ENCODE measurements at places on chromosomes 1 and 21.
A peak's percentile ranks its signal among the peaks of the same experiment; 100 is the strongest.

GRCh38 chr1:54118704-54119103, 34.1 kb downstream of the CDCP2 start:
- no peak for DNase-seq

DNA sequence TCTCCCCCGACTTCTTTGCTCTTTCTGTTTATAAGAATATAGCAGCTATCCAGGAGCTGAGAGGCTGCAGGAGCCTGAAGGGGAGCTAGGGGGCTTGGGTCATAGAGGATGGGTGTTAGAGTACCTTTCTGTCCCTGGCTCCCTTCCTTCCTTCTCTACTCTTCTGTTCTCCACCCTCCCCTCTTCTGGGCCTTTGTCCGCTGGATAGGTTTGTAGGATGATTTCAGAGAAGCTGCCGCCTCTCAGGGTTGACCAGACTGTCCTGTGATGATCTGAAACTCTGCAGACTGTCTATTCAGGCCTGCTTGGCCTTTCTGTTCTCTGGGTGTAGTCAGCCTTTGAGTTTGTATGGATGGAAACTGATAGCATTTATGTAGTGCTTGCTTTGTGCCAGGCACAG, 26.3 kb downstream of the PPFIA4 start:
- no peak for DNase-seq

DNA sequence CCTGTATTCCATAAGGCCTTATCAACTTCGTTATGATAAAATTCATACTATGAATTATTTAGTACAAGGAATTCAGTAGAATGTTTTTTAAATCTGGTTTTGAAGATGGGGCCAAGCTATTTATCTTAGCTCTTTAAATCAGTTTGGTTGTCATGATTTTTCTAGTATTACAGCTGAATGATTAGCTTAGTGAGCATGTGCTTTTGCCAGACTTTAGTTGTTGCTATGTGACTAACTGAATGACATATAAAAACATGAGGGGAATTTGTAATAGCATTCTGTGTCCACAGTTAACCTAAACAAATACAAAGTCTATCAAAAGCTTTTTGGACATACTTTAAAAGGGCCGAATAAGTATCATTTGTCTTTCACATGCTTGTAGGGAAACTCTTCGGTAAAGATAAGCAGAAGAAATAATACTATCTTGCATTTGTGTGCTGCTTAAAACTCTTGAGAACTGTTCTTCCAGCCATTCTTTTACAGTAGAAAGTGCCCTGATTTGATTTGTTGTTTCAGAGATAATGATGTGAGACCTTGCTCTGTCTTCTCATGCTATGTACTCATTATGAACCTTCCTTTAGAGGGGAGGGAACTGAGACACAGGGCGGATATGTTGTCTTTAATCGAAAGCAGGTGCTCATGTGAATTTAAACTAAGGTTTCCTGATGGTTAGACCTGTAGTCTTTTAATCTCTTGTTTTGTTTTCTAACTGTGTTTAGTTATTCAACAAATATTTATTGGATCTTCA, 18.8 kb downstream of the NEK7 start:
- DNase-seq, result no peak

- DNase-seq, result no peak
Measured at GRCh38 chr1:25068829-25069228, 138.8 kb upstream of the RUNX3 start.

- DNase-seq, result no peak
Measured at GRCh38 chr1:228464487-228464983, 22.6 kb upstream of the RNF187 start.

GRCh38 chr1:118788463-118788862, 199.7 kb downstream of the TBX15 start:
- DNase-seq, result no peak

DNA sequence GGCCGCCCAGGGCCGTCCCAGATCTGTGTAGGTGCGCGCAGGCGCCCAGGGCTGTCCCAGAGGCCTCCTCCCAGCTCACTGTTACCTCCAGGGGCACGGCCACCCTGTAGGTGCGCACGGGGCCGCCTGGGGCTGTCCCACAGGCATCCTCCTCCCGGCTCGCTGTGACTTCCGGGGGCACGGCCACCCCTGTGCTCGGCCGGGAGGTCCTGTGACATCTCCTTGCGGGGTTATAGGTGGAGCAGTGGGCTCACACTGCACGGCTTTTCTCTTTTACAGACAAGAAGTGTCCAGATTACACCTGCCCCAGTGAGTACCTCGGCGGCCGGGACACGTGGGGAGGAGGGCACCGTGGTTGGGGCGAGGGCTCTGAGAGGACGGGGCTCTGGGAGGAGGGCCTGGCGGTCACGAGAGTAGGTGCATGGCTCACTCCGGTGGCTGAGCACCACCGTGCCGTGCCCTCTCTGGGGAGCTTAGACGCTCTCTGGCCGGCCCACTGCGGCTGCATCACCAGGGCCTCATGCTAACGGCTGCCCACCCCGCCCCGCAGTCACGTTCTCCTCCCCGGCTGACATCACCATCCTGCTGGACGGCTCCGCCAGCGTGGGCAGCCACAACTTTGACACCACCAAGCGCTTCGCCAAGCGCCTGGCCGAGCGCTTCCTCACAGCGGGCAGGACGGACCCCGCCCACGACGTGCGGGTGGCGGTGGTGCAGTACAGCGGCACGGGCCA, 21.4 kb downstream of the COL6A1 start:
- DNase-seq, result peak; percentile 47

DNA sequence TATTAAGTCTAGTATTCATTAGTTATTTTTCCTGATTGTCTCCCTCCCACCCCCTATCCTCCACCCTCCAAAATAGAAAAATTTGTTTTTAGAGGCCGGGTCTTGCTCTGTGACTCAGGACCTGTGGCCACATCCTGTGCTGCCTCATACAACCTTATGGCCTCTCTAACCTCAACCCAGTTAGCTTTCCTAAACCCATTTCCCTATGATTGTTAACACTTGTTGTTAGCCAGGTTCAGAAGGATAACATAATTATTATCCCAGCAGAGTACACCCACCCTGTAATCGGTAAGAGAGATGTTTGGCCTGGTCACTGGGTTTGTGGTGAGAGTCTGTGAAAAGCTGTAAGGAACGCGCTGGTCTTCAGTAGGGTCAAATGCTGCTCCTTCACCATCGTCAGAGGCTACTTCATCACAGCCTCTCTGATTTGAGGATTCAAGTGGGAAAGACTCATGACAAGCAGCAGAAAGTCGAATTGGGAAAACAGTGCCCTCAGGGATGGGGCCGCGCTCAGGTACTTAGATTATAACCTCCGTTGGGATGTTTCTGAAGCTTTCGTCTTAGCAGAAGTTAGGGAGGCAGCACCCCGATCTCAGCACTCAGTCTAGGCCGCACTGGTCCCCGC, 35.9 kb upstream of the HMGN1 start:
- DNase-seq, result no peak

- no peak for DNase-seq
Measured at GRCh38 chr1:208068908-208069307, 158.0 kb upstream of the CD34 start.

DNA sequence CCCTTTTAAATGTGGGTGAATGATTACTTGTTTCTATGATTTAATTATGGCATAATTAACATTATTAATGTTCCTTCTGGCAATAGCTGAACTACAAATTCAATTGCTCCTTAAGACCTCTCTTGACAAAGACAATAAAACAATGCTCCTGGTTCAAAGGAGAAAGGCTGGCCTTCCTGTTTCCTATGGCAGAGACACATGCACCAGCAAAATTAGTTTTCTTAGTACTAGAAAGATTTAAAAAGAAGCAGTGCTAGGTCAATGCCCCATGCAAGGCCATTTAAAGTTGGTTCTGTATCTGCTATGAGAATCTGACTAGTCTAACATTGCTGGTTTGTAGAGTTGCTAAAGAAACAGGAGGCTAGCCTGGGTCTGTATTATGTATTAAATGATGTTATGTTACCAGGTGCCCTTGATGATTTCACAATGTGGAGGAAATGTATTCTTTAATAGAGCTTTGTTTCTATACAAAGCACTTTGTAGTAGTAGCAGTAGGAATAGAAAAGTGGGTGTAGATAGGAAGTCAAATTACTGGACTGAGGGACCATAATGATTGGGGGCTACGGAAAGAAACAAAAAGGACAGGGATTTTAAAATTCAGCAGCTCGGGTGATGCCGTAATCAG, 38.8 kb upstream of the CD34 start:
- DNase-seq, result no peak

- DNase-seq, result no peak
Measured at GRCh38 chr1:231844986-231845502, 218.5 kb downstream of the DISC1 start.

DNA sequence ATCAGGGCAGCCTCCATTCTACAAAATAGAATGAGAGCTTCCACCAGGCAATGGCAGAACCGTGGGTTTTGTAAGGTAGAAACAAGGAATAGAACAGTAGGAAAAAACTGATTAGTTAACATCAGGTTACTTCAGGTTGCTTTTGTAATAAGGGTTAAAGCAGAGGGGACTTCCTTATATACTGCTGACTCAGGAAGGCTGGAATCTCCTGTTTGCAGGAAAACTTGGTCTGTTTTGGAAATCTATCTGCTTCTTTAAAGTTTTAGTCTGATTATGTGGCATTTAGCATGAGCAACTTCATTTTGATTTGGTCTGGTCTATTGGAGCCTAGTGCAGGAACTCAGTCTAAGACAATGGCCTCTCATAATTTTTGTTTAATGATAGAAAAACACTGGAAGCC, 32.7 kb upstream of the RAB4A start:
- DNase-seq, result no peak
